Neuronal stem cell (in vitro differentiated cells): ENCODE measurements at places on chromosomes 7 and 10.

- peaks cover 6% of the 10 kb centered on the region for H3K4me1 ChIP-seq
- no peak overlapping the region for H3K27ac ChIP-seq
- H3K27me3 ChIP-seq = no peaks in the 10 kb centered on the region
- no peaks in the 10 kb centered on the region for H3K36me3 ChIP-seq
- no peak for DNase-seq
These were observed 562.7 kb downstream of the GALNT17 start for GRCh38 chr7:71694665-71695064.

- no peak for DNase-seq
- H3K36me3 ChIP-seq = no peaks in the 10 kb centered on the region
- no peaks in the 10 kb centered on the region for H3K4me1 ChIP-seq
These were observed 1007.3 kb upstream of the CELF2 start for GRCh38 chr10:10010397-10010796.

DNA sequence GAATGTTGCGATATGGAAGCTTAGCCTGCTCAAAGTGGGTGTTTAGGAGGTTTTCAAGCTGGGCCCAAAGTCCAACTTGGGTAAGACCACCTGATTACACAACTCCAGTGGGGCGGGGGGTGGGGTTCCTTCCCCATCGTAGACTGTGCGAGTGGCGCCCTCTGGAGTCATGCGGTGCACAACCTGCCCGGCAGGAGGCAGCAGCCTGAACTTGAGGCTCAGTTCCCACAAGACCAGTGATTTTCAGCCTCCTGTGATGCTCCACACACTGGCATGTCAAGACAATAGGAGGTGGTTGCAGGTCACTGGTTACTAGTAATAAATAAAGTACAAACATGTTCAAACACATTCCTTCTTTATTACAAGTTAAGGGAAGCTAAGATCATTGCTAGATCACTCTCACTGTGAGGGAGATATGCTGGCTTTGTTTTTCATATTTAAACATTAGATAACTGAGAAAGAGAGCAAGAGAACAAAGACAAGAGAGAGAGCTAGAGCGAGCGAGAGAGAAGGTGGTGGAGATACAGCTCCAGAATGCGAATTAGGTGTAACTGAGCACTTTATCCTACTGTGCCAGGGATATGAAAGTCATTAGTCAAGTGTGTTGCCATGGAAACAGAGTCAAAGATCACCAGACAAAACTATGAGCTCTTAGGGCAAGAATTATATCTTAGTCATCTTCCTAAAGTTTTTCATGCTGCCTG, 97.4 kb upstream of the BMPER start:
- no peak overlapping the region for H3K27ac ChIP-seq
- H3K4me3 ChIP-seq = no peak overlapping the region
- no peaks in the 10 kb centered on the region for H3K36me3 ChIP-seq
- peaks cover 11% of the 10 kb centered on the region for H3K4me1 ChIP-seq

- no peak overlapping the region for H3K27ac ChIP-seq
- H3K27me3 ChIP-seq = no peaks in the 10 kb centered on the region
- DNase-seq = no peak
These were observed 60.9 kb downstream of the TMEM130 start for GRCh38 chr7:98808751-98809460.

DNA sequence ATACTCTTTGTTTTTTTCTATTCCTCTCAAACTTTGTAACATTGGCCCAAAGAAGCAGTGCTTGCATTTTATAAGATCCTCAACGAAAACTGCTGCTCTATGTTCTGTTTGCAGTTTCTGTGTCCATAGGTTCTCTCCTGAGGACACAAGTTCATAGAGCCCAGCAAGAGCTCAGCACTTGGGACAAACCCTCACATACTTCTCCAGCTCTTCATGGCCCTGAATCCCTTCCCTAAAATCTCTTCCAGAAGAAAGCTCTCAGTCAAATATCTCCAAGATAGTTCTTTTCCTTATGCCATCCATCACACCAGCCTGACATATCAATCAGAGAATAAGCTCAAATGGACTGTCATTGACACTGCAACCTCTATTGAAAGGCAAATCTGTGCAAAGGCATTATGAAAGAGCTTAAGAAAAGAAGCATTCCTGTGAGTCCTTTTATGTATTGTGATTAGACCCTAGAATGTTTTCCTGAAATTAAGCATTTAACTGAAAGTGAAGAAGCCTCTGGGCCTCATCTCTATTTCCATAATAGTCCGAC, 405.5 kb downstream of the ANKRD7 start:
- no peaks in the 10 kb centered on the region for H3K27me3 ChIP-seq
- H3K36me3 ChIP-seq = no peaks in the 10 kb centered on the region

- H3K36me3 ChIP-seq = no peaks in the 10 kb centered on the region
- no peak for DNase-seq
- H3K27me3 ChIP-seq = no peaks in the 10 kb centered on the region
- H3K27ac ChIP-seq = no peak overlapping the region
These were observed 44.9 kb downstream of the FIGNL1 start for GRCh38 chr7:50405221-50405620.

DNA sequence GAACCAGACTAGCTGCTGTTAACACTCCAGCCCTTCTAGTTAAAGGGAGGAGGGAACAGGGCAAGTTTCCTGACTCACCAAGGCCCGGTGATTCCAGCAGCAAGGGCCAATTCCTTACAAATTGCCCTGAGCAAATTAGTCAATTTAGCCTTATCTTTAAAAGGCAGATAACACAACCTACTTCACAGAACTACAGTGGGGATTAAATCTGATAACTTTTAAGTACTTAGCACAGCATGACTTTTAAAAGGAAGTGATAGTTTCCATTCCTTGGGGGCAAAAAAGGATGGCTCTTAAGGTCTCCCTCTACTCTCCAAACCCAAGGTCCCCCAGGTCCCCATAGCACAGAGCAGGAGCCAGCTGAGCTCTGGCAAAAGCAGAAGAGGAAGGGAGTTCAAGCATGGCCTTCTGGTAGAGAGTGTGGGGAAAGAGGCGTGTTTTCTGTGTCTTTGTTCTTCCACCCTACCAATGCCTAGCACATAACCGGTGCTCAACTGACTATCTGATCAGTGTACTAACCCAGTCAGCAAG, 4.0 kb downstream of the CDCA7L start:
- no peaks in the 10 kb centered on the region for H3K36me3 ChIP-seq
- H3K27ac ChIP-seq = no peak overlapping the region
- no peak overlapping the region for H3K4me3 ChIP-seq
- H3K4me1 ChIP-seq = peaks cover 3% of the 10 kb centered on the region
- H3K27me3 ChIP-seq = no peaks in the 10 kb centered on the region
- DNase-seq = no peak

- H3K27ac ChIP-seq = no peak overlapping the region
- H3K4me1 ChIP-seq = peaks cover 23% of the 10 kb centered on the region
- no peaks in the 10 kb centered on the region for H3K36me3 ChIP-seq
- H3K4me3 ChIP-seq = no peak overlapping the region
- DNase-seq = no peak
These were observed 31.7 kb upstream of the ELMO1 start for GRCh38 chr7:37480041-37481031.

DNA sequence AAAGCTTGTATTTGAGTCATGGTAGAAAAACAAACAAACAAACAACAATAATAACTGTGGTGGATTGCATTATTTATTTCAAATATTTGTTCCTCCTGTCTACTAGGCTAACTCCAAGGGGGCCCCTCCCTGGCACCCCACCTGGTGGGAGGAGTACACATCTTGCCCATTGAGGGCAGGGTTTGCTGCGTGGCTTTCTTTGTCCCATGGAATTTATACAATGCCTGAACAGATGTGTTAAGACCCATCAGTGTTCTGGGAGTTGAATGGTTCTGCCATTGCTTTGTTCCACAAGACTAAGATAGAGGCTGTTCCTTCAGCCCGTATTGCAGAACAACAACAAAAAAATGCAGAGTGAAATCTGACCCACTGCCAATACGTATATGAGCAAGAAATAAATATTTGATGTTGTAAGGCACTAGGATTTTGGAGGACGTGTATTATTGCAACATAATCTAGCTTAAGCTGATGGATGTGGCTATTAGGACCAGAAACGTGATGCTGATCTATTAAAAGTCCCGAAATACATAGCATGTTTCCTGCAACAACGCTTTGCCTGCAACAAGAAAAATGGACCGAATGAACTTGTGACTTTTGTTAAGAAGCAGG, 119.1 kb upstream of the JCAD start:
- no peak overlapping the region for H3K4me3 ChIP-seq
- H3K27me3 ChIP-seq = no peaks in the 10 kb centered on the region
- H3K4me1 ChIP-seq = peaks cover 2% of the 10 kb centered on the region
- no peak overlapping the region for H3K27ac ChIP-seq
